CD4-positive, alpha-beta T cell treated with Interleukin-15 for 1 hour (primary cell): ENCODE measurements at places on chromosomes 3 and 15.

DNA sequence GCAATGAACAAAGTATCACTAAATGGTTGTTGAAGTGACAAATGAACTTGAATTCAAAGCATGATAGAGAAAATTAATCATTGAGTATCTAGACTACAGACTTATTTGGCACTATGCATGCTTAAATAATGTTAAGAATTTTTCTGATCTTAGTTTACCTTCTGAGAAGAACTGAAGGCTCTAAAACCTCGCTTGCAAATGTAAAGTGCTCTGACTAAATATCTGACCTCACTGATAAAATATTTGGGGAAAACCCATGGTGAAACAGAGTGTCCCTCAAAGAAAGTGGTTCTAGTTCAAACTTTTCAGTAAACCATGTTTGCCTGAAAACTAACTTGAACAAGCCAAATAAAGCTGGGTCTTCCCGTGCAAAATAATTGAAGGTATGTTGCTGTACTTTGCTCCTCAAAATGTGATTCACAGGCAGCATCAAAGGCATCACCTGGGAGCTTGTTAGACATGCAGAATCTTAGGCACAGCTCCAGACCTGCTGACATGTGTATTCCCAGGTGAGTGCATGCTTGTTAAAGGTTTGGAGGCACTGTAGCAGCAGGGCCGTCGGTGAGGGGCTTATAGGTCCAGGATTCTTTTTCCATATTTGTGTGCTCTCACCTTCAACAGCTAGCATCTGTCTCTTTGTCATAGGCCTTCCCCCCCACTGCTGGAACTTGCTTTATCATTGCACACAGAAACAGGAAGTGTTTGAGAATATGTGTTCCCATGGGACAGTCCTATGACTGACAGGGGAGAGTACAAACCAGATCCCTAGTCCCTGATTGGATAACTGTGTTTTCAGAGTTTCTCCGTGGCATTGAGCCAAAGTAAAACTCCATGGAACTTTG lies 524.2 kb upstream of the LMCD1 start:
- no peak for DNase-seq

- DNase-seq = no peak
Observed at GRCh38 chr15:101652786-101653430, 727 bp upstream of the TM2D3 start.

DNA sequence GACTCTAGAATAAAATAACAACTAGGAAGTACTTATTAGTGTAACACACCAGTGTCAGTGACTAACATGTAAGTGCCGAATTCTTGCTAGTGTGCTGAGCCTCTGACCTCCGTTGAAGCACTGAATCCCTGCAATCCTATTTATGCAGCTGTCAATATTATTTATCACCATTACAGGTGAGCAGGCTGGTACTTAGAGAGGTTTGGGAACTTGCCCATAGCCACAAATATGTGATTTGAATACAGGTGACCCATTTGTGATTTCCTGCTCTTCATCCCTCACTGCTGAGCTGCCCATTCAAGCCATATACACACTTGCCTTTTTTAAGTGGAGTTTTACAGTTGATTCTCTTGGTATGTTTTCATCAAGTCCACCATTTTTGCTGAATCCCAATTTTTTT lies 12.2 kb downstream of the EIF4E3 start:
- no peak for DNase-seq

GRCh38 chr3:8200996-8201395 lies 300.6 kb upstream of the LMCD1 start:
- no peak for DNase-seq

DNA sequence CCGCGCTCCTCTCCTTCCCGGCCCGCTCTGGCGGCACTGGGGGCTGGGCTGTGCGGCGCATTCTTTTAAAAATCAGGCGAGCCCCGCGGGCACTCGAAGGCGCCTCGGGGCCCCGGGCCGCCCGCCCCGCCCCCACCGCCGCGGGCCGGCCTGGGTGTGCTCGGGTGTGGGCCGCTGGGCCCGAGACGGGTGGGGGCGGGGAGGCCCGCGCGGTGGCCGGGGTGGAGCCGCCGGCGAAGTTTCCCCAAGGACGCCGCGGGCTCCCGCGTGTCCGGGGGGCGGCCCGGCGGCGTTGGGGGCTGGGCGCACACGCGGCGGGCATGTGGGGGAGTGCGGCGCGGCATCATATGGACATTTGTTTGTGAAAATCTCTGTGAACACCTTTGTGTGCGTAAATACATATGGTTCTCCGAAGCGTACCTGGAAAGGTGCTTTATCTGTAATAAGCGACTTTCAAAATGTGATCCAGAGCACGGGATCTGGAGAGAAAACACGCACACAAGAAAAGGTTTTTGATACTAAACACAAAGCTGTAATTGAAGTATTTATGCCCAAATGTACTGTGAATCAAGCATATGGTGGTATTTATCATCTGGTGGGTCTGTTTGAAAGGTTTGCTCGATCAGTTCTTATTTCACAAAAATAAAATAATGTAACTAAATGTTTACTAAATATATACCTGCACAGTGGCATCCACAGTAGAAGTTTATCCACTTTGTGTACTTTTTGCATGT lies 612 bp upstream of the TBL1XR1 start:
- no peak for DNase-seq

DNA sequence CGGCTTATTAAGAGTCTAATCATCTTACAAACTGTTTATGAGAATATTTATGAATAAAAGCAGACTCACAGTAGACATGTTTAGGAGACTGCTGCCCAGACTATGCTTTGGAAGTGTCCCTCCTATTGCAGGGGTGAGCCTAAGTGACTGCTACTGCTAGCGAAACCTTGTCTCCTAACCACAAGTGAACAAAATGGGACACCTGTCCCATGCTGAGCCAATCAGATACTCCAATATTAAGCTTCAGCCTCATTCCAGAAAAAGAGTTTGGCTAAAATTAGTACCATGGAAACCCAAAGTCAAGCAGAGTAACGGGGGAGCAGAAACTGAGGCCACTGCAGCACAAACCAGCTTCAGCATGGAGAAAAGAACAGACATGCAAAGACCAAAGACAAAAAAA lies 4.6 kb downstream of the DENND6A start:
- DNase-seq = no peak

DNA sequence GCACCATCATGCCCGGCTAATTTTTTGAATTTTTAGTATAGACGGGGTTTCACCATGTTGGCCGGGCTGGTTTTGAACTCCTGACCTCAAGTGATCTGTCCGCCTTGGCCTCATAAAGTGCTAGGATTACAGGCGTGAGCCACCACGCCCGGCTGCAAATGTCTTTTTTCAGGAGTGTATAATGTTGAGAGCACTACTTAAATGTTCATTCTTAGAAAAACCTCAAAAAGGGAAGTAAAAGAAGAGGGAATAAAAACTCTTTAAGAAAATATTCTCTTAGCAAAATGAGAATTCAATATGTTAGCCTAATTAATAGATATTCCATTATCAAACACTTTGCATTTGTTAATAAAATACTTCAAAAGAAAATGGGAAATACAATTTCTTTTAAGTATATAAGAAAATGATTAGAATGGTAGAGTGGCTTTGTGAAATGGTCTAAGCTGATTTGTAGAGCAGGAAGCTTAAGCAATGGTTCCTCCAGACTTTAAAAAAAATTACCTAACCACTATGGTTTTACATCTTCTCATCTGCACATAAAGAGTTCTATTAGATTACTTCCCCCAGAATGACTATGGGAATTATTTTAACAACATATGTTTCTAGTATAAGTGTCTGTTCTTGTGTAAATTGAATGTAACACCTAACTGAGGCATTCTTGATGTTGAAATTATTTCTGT lies 226.7 kb upstream of the ALCAM start:
- no peak for DNase-seq

GRCh38 chr3:10396083-10396482 lies 75.2 kb upstream of the SEC13 start:
- DNase-seq = no peak

- no peak for DNase-seq
Observed at GRCh38 chr3:67077656-67078055, 79.5 kb downstream of the KBTBD8 start.

GRCh38 chr3:120244834-120245225 lies 40.2 kb downstream of the GPR156 start:
- DNase-seq = no peak

- DNase-seq = peak; percentile 83
Observed at GRCh38 chr3:39260957-39261356, 18.9 kb downstream of the CX3CR1 start.

DNA sequence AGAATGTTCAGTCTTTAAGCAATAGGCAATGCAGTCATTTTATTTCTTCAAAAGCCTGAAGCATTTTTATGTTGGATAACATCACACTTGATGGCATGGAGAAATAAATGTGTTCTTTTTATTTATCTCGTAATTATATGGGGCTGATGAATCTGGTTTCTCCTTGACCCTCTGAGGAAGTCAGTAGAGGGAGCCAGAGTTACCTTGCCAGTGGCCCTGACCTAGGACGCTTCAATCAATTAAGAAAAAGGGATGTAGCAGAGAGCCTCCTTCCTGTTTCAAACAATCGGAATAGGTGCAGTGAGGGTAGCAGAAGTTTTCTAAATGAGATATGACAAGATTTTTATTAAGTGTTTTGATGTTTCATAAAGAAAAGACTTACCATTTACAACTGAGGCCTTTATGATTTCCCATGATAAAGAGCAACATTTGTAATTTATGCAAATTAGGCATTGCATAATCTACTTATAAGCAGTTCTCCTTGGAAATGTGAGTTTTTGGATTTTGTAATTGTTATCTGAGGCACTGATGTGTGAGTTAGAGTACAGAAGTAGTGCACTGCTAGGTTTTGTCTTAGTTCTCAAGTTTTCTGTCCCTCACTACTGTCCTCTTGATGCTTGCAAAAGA lies 129.1 kb downstream of the RAP2B start:
- DNase-seq = no peak

- no peak for DNase-seq
Observed at GRCh38 chr3:13219077-13219901, 146.1 kb upstream of the IQSEC1 start.

DNA sequence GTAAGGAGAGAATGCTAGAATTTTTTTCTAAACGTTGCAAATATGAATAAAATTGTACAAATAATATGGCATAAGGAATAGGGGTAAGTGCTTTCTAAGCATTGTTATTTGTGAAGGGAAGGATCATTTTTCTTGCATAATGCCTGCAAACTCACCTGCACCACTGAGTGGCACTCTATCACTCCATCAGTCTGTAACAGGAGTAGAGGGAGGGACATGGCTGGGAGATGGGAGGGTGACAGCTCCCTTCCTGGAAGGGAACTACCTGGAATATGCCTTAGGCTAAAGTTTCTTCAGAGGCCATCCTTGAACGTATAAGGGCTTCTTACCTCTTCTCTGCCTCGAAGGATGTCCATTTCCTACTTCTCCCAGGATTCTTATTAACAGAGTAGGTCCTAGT lies 3.0 kb downstream of the NAALADL2 start:
- DNase-seq = no peak

DNA sequence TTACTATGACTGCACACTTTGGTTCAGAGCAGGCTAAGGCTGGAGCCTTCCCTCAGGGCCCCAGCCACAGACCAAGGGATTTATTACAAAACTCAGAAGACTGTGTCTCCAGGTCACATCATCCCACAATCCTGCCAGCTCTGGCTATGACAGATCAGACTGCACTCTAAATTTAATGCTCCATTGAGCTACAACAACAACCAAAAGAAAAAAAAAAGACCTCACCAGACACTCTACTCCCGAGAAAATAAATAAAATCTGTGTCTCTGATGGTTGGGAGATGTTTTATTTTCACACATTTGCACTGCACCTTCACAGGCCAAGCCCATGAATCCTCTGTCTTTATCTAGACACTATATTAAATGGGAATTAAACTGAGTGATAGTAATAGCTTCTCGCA lies 50.8 kb upstream of the CTNNB1 start:
- DNase-seq = no peak

GRCh38 chr15:65791335-65792137 lies 557 bp downstream of the DENND4A start:
- DNase-seq = peak; percentile 76

- no peak for DNase-seq
Observed at GRCh38 chr3:79085171-79085570, 682.6 kb downstream of the ROBO1 start.

- DNase-seq = no peak
Observed at GRCh38 chr15:37289109-37289765, 188.9 kb upstream of the MEIS2 start.

DNA sequence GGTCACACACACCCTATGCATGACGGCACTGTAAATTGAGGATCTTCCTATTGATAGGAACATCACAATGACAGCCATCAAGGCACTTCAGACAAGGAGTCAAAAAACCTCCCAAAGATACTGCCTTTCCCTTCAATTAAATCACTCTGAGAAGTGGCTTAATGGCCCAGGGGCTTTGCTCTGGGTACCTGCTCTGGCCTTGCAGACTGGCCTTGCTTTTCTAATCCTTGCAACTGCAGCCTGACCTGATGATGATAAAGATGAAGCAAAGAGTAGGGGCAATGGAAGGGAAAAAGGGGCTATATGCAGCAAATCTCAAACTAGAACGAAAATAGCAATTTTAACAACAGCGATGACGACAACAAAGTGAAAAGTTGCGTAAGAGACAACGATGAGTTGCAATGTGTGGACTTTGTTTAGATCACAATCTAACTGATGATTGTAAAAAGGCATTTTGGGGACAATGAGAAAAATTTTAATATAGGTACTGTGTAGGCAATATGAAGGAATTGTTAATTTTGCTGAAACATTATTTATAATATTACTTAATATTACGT lies 14.6 kb downstream of the ADAMTS9 start:
- no peak for DNase-seq

GRCh38 chr3:171778493-171778892 lies 31.8 kb downstream of the PLD1 start:
- no peak for DNase-seq

GRCh38 chr3:150870406-150870805 lies 34.8 kb downstream of the MINDY4B start:
- DNase-seq = no peak

DNA sequence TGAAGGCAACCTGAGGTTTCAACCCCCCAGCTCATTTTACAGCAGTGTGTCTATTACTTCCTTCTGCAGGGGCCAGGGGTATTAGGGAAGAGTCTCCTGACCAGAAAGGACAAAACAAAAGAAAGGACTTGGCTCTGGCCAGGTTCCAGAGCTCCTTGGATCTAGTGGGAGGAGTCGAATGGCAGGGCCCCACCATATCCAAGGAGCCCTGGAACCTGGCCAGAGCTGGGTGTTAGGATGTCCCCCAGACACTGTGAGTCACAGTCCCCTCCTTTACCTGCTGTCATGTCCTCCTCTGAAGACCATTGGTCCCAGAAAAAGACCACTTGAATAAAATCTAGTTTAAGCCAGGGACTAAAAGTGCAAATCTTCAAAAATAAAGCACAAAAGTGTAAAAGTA lies 113.2 kb downstream of the EEFSEC start:
- no peak for DNase-seq

GRCh38 chr3:69232482-69232881 lies 110.1 kb upstream of the LMOD3 start:
- DNase-seq = no peak

GRCh38 chr3:122435950-122436349 lies 20.1 kb upstream of the WDR5B start:
- no peak for DNase-seq

GRCh38 chr3:117922039-117922438 lies 1112.6 kb downstream of the IGSF11 start:
- DNase-seq = no peak

GRCh38 chr3:80537680-80538079 lies 769.9 kb upstream of the ROBO1 start:
- no peak for DNase-seq
